Activated naive CD8-positive, alpha-beta T cell treated with anti-CD3 and anti-CD28 coated beads, Interleukin-2, amount 10 ng/mL, durations not matched to agents 7 days and 5 days (primary cell): ENCODE measurements at places on chromosomes 12 and 14.
A peak's percentile ranks its signal among the peaks of the same experiment; 100 is the strongest.

DNA sequence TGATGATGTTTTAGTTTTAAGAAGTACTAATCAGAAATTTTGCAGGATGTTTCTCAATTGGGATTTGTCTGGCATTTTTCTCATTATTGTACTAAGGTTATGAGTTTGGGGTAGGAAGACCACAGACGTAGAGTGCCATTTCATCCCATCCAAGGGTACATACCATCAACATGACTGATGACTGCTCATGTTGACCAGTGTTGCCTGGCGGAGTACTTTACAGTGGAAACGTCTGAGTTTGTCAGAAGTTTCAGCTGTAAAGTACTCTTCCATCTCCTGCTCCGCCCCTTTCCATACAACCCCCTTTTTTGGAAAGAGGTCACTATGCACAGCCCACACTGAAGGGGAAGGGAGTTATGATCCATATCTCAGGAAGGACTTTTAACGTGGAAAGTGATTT is 74.2 kb downstream of the RCOR1 start:
- no peak for DNase-seq

- no peak for DNase-seq
These were observed 92.3 kb upstream of the FERMT2 start for GRCh38 chr14:53043027-53043581.

DNA sequence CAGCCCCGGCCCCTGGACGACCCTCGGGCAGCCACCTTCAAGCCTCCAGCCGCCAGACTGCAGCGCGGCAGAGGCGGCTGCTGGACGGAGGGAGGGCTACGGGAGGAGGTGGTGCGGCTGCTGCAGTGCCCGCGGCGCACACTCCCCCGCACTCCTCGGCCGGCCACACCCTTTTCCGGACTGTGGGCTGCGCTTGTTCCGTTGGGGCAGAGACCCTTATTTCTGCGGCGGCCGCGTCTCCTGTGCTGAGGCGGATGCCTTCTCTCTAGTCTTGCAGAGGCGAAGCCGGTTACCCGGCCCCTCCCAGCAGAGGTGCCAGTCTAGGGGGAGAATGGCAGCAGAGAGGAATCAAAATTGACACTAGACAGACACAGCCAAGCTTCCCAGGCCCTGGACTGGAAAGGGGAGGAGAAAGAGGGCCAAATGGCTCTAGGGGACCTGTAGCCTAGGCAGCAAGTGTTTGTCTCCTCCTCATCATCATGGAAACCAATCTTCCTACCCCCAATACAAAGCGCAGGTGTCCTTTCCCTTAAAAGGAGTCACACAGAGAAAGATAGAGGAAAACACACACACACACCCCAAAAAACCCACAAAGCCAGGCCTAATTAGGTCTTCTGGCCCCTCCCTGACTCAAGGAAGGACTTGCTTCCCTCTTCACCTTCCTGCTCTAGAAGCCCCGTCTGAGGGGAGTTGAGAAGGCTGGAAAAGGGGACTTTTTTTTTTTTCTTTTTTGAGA is 1.3 kb downstream of the ESYT1 start:
- DNase-seq, result peak; percentile 84

GRCh38 chr12:108029051-108029835 is 99.8 kb upstream of the WSCD2 start:
- no peak for DNase-seq

DNA sequence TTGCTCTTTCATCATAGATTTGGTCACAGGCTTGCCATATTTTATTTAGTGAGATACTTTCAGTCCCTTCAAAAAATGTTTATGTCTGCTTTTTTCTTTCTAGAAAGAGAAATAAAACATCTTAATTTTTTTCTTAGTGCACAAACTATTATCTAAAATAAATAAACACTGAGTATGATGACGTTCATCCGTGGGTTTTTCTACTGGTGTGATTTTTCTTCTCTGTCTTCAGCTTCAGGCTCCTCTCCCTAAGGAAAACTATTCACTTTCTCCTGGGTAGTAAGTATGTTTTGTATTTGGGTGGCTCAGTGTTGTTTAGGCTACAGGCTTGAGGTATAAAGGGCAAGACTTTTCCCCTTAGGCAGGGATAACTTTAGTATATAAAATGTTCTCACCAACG is 154.7 kb downstream of the DACT1 start:
- no peak for DNase-seq

DNA sequence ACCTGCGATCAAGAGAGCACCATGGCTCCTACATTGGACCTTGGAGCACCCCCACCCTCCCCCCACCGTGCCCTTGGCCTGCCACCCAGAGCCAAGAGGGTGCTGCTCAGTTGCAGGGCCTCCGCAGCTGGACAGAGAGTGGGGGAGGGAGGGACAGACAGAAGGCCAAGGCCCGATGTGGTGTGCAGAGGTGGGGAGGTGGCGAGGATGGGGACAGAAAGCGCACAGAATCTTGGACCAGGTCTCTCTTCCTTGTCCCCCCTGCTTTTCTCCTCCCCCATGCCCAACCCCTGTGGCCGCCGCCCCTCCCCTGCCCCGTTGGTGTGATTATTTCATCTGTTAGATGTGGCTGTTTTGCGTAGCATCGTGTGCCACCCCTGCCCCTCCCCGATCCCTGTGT is 1.8 kb upstream of the RNU7-1 start:
- no peak for DNase-seq

- DNase-seq, result no peak
These were observed 122.0 kb upstream of the EGLN3 start for GRCh38 chr14:34072921-34073320.

- no peak for DNase-seq
These were observed 19.4 kb downstream of the HHIPL1 start for GRCh38 chr14:99664058-99664936.

- DNase-seq, result peak; percentile 41
These were observed 1158.4 kb upstream of the TMEM132C start for GRCh38 chr12:127108360-127109215.

DNA sequence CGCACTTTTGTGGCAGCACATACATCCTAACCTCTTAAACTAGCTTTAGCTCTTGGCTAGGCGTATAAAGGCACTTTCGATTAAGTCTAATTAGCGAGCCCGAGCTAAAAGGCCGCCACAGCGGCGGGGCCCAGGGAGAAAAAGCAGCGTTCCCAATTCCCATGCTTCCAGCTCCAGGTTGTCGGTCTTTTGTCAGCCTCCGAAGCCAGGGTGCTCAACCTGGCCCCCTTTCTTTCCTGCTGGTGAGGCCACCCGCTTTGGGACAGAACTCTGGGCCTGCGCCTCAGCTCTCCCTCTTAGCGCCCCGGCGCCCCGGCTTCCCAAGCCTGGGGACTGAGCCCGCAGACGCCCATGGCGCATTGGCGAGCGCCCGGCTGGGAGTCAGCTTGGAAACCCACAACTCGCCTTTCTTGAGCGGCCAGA is 33.3 kb upstream of the TBX5 start:
- no peak for DNase-seq

DNA sequence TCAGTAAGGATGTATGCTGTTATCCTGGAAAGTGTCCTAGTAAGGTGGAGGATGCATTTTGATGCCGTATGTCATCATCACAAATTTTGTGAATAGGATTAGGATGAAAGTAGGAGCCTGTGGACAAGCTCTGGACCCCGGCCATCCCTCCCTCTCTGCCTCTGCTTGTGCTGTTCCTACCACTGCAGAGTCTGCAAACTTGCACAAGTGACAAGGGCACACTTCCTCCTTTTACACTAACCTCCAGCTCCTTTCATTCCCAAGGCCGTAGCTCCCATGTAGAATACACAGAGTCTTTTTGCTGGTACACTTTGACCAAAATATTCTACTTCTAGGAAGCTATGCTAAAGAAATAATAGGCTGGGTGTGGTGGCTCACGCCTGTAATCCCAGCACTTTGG is 13.3 kb upstream of the TMCC3 start:
- no peak for DNase-seq

DNA sequence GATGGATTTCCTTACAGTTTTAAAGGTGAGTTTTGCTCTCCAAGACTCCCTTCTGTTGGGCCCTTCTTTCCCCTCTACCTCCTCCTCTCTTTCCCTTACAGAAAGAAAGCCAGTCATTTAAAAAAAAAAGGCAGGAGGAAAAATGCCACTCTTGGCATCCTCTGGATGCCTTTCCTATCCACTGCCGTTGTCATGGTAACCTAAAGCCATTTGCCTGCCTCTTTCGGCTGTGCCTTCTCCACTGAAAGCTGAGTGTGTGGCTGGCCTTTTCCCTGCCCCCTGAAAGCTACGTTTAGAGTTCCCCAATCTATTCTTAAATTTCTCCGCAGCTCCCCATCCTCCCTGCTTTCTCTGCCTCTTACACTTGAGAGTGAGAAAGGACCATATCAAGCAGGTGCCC is 67.1 kb downstream of the TUNAR start:
- DNase-seq, result no peak

DNA sequence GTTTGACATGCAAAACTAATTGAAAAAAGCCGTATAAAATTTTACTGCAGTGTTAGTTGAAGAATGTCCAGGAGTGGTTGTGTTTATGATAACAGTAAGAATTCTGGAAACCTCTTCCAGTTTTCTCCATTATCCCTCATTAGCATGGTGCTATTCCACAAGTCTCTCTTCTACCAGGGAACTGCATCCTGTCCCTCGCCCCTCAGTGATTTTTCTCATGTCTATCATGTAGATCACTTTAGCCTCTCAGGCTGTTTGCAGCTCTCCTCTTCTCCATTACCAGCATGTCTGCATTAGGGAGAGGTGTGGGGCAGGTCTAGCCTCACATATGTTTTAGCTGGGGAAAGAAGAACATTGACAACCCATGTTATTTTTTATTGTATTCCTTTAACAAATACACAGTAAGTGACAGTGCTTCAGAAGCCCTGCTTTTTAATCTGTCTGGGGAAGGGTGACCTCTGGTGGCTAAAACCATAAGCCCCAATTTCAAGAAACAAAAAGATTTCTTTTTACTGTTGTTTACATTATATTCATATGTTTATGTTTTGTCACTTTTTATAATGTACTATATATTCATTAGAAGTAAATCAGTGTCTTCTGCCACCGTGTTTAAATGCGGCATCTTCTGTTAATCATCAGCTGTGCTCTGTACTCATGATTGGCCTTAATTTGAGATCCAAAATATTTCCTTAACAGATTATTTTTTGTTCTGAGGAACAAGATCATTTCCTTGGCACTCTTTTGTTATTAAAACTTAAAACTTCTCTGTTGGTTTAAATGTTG is 70.7 kb downstream of the RASSF8 start:
- DNase-seq, result no peak

- DNase-seq, result no peak
These were observed 91.9 kb downstream of the KIF26A start for GRCh38 chr14:104230119-104230815.

DNA sequence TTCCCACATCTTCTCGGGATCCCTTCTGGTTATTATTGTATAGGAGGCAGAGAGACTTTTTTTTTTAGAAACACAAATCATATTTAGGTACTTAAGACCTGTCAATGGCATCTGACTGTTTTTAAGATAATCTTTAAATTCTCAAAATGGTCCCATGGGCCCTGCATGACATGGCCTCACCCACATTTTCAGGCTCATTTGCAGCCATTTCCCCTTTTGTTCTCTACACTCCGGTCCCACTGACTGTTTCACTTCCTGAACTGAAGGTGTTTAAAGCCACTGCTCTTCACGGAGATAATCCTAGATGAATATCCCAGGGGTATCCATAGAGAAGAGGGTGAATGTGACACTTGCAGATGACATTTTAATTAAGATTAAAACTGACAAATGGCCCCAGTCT is 12.3 kb upstream of the C12orf71 start:
- DNase-seq, result no peak

DNA sequence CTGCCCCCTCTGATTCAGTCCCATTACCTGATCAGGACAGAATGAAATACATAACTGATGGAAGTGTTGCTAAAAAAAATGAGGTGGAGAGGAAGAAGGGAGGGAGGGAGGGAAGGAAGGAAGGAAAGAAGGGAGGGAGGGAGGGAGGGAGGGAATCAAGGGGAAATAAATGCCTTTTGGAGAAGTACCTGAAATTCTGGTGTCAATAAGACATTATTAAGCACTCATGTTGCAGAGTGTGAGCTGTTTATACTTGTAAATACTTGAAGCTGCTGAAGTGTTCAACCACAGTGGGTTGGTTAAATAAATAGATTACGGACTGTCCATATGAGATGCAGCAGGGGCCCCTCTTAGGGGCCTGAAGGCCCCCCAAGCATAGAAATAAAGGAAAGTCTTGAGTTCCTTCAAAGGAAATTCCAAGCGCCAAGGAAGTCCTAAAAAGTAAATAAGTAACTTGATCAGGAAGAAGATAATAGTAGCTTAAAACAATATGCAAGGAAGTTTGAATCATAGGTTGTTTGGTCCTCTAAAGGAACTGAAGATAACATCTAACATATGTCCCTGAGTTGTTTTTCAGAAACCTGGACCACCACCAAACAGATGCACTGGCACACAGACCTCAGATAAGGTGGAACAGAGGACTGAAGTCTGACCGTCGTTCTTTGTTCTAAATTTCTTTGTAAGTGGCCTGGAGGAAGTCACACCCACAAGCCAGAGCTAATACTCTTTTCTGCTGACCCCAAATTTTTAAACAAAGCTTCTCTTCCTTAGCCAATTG is 110.8 kb downstream of the SEC23A start:
- no peak for DNase-seq
